Heart left ventricle (tissue), 16 donors: ENCODE measurements at places on chromosomes 7 and 10.

GRCh38 chr7:12942609-12943008 lies 255.2 kb downstream of the ARL4A start:
- DNase-seq: no peak

- no peak for DNase-seq
Observed at GRCh38 chr7:48301201-48301600, 129.9 kb downstream of the ABCA13 start.

- no peak for DNase-seq
Observed at GRCh38 chr10:114662646-114663217, 4.7 kb upstream of the ABLIM1 start.

DNA sequence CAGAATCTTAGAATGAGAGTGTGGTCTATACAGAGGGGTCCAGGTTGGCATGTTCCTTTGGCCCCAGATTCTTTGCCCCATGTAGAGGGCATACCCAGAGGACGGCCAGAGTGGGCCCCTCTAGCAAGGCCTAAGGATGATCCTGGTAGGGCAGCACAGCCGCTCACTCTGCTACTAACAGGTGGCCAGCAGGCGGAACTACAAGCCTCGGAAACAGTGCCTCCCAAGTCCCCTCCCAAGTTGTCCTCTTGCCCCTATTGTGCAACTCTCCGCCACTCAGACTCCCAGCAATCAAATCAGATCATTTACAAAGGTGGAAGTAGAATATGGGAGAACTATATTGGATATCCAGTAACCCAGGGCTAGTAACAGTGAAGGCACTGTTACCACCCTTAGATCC lies 107.4 kb downstream of the STRA8 start:
- no peak for DNase-seq

DNA sequence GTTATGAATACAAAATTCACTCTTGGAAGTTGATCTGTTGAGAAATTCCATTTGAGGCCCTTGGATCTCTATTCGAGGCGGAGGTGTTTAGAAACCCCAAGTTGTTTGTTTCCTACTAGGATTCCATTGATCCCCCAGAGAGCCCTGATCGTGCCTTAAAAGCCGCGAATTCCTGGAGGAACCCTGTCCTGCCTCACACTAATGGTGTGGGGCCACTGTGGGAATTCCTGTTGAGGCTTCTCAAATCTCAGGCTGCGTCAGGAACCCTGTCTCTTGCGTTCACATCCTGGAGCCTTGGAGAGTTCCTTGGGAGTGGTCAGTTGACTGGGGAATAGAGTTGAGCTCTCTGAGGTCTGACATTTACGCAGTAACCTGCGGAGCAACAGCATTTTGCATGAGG lies 1.2 kb downstream of the CFAP69 start:
- no peak for DNase-seq

- no peak for DNase-seq
Observed at GRCh38 chr7:36468370-36469101, 78.9 kb downstream of the ANLN start.

GRCh38 chr7:44149571-44150465 lies 8.7 kb upstream of the MYL7 start:
- DNase-seq: no peak
